Amygdala (tissue), 56 donors: ENCODE measurements at places on chromosomes 3 and 15.

GRCh38 chr15:90844696-90845095 is 23.7 kb upstream of the FURIN start:
- no peak for DNase-seq

DNA sequence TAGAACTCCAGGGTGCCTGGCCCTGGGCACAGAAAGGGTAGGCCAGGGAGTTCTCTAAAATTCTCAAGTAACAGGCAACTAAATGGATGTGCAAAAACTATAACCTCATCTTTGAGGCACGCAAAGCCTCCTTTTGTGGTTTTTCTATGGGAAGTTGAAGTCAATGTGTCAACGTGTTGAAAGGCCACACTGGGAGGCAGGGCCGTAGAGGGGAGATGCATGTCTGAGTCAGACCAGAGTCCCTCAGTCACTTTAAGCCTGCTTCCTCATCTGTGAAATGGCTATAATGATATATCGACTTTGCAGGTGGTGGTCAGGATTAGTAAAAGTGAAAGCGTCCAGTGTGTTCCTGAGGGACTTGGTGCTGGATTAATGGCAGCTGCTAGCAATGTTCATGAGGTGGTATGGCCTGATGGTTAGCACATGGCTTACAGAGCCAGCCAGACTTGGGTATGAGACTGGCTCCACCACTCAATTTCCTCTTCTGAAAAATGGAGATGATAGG is 17.0 kb downstream of the TGM5 start:
- DNase-seq: no peak

- no peak for DNase-seq
Measured at GRCh38 chr3:159726231-159726964, 262.2 kb upstream of the IL12A start.

DNA sequence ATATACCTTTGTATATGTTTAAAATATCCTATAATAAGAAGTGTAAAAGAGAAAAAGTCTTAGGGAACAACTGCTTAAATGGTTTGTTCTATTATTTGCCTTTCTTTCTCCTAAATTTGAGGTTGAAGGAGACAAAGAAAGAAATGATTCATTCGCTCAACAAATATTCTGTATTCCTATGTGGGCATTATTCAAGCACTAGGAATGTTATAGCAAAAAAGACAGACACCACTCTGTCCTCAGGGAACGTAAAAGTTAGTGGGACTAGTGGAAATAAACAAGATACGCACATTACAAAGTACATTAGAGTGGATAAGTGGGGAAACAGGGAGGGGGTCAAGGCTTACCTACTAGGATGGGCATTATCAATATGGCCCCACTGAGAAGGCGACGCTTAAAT is 332.2 kb downstream of the LPP start:
- DNase-seq: no peak

DNA sequence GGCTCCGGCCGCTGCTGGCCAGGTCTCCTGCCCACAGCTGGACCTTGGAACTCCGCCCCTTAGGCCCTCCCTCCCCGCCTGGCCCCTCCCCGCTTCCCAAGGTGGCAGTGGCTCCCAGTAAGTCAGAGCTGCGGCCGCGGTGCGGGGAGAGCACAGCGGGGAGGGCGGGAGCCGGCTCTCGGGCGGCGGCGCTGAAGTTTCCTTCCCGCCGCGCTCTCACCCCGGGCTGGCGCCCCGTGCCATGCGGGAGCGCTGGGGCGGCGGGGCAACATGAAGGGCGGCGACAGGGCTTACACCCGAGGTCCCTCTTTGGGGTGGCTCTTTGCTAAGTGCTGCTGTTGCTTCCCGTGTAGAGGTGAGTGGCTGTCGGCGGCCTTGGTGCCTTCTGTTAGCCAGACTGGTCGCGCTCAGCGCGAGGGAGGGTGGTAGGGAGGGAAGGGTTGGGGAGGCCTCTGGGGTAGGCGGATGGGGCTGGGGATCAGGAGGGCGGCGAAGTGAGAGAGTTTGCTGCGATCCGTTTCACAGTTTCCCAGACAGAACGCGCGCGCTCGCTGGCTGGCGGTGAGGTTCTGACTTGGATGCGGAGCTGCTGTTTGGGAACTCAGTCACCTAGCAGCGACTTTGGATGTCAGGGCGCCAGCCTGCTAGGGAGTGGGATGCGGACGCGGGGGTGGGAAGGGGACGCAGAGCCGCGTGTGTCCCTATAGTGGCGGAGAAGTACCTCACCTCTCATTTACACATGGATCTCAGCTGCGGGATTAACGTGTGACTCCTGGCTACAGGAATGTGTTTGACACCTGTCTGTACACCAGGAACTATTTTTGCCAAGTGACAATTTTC is 145.5 kb upstream of the UMPS start:
- peak; percentile 9 for DNase-seq

DNA sequence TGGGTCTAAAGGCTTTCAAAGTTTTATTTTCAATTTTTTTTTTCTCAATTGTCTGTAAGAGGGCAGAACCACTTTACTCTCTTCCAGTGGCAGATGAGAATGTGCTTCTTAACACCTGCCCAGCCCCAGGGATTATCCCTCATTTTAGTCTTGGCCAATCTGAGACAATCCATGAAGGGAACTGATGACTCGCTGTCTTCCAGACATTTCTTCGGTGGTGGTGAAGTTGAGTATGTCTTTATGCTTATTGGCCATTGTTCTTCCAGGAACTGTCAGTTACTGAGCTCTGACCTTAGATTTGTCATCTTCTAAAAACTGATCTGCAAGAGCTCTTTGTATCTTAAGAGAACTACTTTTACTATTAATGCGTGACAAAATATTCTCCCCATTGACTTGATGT is 139.5 kb downstream of the TJP1 start:
- DNase-seq: no peak

GRCh38 chr15:71114887-71115566 is at the start of gene THSD4:
TSS of gene THSD4 (plus strand) at chr15:71115471.
- DNase-seq: peak; percentile 5

- no peak for DNase-seq
Measured at GRCh38 chr3:197268294-197268693, 30.1 kb downstream of the DLG1 start.

DNA sequence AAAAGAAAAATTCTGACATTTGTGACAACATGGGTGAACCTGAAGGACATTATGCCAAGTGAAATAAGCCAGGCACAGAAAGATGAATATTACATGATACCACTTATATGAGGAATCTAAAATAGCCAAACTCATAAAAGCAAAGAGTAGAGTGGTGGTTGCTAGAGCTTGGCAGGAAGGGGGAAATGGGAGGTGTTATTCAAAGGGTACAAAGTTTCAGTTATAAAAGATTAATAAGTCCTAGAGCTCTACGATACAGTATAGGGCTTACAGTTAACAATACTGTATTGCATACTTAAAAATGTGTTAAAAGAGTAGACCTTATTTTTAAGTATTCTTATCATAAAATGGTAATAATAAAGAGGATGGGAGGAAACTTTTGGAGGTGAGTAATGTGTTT is 111.6 kb upstream of the NR2E3 start:
- DNase-seq: no peak

- DNase-seq: no peak
Measured at GRCh38 chr15:68868296-68868695, 47.6 kb upstream of the ANP32A start.

DNA sequence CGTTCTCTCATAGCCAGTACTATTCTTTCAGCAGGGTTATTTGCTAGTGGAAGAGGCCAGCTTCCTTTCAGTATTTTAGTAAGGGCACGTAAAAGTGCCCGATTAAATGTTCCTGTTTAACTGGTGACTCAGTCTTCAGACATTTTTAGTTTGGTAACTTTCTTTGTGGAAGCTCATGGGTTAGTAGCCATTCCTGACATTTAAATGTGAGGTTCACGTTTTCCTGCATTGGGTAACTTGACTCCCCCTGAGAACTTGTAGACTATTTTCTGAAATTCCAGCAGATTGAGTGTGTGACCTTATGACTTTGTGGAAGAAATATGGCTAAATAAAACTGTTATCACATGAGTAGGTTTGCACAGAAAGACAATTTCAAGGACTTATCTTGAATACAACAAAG is 16.9 kb downstream of the ABHD2 start:
- DNase-seq: no peak

- no peak for DNase-seq
Measured at GRCh38 chr15:77869021-77869895, 208.3 kb downstream of the TBC1D2B start.

GRCh38 chr3:188949996-188950395 is 221.8 kb upstream of the TPRG1 start:
- no peak for DNase-seq

GRCh38 chr3:184815046-184815930 is 3.3 kb downstream of the VPS8 start:
- DNase-seq: no peak

- DNase-seq: no peak
Measured at GRCh38 chr15:46296797-46297196, 662.0 kb downstream of the SQOR start.

DNA sequence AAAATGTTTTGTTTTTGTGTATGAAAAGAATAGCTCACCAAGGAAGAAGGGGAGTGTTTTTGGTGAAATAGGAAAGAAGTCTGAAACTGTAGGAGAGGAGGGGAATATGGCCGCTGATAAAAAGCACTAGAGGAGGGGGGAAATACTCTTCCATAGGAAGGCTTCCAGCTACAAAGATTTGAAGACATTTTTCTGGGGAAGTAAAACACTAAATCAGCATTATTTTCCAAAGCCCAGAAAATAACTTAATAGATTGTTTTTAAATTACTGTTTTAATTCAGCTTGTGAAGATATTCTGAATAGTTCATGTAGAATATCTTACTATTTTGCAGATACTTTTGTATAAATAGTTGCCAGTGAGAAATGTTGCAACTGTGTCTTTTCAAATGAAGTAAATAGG is 54.9 kb downstream of the CALML4 start:
- no peak for DNase-seq

DNA sequence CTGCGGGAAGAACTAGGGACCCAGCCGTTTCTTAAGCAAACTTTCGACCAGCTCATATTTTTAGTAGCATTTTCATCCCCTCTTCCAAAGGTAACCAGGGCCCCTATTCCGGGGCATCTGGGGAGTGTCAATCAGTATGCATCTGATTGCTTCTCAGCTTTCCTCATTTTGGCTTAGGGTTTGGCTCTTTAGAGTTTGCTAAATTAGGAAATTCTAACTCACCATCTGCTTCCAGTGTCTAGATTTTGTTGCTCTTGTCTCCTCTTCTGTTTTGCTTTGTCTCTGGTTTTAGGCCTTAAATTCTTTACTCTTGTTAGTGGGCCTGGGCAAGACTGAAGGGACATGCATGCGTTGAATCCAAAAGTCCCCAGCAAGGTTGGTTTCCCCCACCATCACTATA is 9.6 kb upstream of the ABTB1 start:
- no peak for DNase-seq

DNA sequence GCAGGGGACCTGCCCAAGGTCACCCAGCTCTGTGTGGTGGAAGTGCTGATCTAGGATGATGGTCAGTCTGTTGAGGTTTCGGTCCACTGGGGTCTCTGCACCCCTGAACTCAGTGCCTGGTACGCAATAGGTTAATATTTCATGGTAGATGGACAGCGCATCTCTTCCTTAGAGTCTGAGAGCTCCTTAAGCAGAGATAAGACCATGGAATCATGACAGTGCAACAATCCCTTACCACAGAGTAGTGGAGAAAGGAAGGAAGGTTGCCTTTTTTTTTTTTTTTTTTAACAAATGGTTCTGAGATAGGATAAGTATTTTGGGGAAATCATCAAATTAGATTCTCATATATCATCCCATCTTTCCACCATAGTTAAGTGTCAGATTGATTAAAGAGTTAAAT is 79.8 kb upstream of the SLC6A1 start:
- no peak for DNase-seq

DNA sequence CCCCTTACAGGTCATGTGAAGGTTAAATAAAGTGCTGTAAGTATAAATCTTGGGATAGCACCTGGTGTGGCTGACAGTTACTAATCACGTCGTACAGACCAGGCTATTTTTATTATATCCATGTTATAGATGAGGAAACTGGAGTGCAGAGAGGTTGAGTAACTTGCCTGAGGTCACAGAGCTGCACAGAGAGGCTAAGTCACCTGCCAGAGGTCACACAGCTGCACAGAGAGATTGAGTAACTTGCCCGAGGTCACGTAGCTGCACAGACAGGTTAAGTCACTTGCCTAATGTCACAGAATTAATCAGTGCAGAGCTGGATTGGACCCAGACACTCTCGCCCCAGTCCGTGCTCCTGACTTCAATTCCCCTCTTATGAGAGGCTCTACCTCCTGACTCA is 171.5 kb downstream of the NUP210 start:
- no peak for DNase-seq

DNA sequence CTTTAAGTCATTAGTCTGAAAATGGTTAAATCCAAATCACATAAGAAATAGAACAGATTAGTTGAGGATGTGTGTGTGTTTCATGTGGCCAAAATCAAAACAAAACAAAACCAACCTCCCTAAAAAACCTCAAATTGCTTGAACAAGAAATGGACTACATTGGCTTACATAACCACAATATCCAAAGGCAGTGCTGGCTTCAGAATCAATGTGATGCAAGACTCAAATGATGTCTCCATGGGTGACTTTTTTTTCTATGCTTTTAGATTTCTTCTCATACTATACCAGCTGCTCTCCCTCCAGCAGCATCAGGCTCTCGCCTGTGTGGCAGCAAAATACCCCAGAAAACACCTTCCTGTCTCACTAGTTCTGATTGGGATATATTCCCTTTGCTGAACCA is 36.0 kb upstream of the CMTM8 start:
- DNase-seq: no peak

GRCh38 chr3:160804762-160805161 is 48.7 kb downstream of the PPM1L start:
- no peak for DNase-seq

DNA sequence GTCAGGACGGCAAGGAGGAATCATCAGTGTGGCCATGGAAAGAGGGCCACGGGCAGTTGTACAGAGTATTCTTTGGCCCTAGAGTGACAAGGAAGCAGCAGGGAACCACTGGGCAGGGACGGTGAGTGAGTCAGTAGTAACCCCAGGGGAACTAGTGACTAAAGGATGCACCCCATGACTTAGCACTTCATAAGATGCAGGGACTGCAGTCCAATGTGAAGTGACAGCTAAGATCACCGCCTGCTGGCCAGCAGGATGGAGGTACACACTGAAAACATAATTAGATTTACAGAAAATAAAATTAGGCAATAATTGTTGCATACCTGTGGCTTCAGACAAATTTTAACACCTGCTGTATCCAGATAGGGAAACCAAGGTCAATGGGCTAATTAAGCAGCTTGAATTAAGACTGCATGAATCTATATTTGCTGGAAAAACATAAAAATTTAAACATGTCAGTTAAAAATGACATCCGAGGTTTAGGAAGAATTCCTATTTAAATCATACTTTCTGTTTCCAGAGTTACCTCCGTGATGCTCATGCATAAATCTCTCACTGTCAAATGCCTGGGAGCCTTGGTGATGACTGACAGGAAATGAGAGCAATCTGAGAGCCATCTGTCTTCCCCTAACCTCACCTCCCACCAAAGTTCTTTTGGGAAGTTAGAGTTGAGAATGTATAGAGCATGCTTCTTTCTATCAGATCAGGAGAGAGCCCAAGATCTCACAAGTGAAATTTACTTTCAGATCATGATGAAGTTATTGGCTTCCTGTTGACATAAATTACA is 56.5 kb downstream of the DCLK3 start:
- DNase-seq: no peak

DNA sequence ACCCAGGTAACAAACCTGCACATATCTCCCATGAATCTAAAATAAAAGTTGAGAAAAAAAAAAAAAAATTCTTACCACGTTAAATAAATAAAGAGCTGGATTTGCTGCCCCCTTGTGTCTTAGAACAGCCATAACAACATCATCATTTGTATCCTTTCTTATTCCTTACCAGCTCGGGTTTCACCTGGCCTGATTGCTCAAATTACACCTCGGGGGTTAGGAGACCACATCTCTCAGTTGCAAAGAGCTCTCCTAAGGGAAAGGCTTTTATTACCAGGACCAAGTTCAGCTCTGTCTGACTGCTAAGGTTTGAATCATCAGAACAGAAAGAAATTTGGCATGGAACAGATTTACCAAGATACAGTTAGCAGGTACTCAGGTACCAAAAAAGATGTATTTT is 25.8 kb upstream of the RPL39L start:
- no peak for DNase-seq
